ENCODE measurements at places on chromosomes 16 and 17.

DNA sequence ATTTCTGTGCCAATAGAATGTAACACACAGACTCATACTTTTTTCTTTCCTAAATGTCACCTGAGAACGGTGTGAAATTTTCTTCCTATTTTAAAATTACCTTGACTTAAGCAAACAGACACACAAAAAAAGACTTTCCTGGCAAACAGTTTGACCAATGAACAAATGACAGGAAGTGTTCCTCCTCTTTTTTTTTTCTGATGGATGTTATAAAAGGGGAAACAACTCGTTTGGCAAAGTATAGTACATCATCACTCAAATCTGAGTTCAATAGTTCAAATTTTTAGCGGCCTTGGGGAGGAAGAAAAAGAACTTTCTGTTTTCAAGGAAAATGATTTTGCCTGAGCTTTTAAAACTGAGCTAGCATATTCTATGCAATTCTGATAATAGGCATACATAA, 19.8 kb downstream of the HS3ST3A1 start:
- DNase-seq, result no peak

DNA sequence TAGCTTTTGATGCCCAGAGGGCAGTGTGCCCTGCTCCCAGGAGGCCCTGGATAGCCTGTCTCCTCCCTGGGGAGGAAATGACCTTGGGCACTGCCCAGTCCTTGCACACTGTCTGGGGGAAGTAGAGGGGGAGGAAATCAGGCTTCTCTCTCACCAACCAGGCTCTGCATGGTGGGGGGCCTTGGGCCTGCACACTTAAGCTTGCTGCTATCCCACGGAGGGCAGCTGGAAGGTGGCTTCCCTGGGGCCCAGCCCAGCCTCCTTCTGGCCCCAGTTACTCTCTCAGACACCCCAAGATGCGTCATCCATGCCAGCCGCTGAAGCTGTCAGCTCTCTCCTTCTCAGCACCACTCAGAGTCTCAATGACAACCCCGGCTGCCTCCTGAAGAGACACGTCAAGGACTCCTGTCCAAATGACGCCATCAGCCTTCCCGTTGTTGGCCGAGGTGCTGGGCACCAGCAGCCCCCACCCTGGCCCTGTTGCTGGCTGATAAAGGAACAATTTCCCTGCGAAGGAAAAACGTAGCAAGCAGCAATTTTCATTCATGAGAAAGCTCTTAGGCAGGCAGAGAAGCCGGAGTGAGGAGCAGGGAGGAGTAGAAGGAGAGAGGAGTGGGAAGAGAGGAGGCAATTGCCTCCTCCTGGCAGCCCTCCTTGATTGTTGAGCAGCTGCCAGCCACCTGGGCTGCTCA, 95.5 kb downstream of the SDK2 start:
- no peak for DNase-seq

DNA sequence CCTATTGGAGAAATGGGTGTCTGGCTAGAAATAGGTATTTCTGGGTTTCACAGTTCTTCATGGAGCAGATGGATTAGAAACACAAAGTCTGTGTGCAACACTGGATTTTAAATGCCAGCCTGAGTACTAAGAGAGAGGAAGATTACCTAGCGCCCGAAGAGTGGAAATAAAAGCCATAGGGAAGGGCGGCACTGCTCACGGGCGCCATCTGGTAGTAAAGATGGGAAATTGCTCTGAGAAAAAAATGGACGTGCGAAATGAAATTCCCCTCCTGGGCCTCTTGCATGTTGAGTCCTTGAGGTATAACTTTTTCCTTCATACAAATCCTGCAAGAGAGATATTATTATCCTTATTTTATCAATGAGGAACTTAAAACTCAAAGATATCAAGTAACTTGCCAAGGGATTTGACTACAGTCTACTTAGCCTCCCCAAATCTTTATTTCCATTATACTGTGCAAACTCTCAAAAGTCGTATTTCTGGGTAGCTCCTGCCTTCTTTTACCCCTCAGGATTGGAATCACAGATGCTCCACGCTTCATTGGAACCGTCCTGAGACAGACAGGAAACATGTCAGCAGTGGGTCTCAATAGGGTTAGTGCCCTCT, 72.8 kb downstream of the MMD start:
- peak; percentile 9 for DNase-seq

GRCh38 chr16:61419791-61420190, 616.4 kb downstream of the CDH8 start:
- no peak for DNase-seq

All from stimulated activated CD8-positive, alpha-beta memory T cell treated with anti-CD3 and anti-CD28 coated beads, Interleukin-4, amount 100 ng/mL, for 1 hour (primary cell).